ENCODE measurements at places on chromosomes 7 and 10. TPM values are rescaled to one million over a fixed set of nuclear protein-coding genes. Genes with fewer than 3 reads are reported as not detected.

- no peak for ATAC-seq
Observed at GRCh38 chr10:75201793-75202307, 8.7 kb upstream of the VDAC2 start.

- ATAC-seq = no peak
Observed at GRCh38 chr10:404346-404745, 269.1 kb downstream of the ZMYND11 start.

- no peak for ATAC-seq
Observed at GRCh38 chr10:97961945-97962344, 68.5 kb downstream of the CRTAC1 start.

DNA sequence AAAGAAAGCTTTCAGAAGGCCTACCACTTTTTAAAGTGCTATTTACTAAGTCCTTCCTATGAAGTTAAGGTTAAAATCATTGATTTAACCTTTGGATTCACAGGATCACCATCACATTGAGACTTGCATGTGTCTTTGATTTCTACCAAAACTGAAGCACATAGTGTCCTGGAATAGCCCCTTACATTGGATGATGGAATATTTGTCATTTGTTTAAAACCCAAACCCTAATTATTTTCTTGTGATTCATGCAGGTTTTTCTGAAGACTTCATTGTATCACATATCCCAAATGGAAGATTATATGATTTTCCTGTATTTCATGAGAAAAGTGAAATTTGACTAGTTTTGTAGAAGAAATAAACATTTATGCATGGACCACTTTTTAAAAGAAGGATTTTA is 3.3 kb downstream of the SEMA3A start:
- ATAC-seq = no peak

WNT16 gene
- 0.13 TPM for total RNA-seq

Data from gastroesophageal sphincter (tissue), 4 donors.